ENCODE measurements at places on chromosomes 6 and 20.

GRCh38 chr6:107264357-107264840, 149.1 kb upstream of the BEND3 start:
- DNase-seq, result peak; percentile 74

DNA sequence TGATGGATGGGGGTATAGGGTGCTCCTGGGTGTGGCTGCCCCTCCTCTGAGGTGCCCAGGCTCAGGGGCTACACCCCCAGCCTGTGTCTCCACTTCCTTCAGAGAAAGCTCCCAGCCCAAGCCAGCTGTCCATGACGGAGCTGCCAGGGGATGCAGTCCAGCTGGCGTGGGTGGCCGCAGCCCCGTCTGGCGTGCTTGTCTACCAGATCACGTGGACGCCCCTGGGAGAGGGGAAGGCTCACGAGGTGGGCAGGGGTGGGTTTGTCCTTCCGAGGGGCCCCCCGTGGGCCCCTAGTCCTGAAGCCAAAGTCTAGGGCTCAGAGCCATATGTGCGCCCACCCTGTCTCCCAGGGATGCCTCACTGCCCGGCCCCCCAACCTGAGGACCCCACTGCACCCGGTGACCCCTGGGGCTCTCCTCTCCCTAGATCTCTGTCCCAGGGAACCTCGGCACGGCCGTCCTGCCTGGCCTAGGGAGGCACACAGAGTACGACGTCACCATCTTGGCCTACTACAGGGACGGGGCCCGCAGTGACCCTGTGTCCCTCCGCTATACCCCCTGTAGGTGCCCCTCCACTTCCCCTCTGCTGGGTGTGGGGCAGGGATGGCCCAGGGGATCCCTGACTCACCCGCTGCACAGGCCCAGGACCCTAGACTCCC, 19.8 kb downstream of the COL20A1 start:
- no peak for DNase-seq

DNA sequence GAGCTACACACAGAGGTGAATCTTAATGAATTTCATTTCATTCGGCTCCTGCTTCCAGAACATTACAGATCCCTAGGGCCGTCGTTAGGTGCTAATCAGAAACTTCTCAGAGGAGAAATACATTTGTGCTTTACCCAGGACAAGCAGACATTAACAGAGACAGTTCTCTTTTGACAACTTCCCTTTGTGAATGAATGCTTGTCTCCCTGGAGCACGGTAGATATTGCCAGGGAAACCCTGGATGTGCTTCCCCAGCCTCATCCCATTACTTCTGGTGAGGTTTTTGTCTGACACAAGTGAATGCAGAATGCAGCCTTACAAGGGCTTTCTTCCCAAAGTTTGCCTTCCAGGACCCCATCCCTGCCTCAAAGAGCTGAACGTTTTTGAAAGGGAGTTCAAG, 105.4 kb downstream of the SYNDIG1 start:
- no peak for DNase-seq

DNA sequence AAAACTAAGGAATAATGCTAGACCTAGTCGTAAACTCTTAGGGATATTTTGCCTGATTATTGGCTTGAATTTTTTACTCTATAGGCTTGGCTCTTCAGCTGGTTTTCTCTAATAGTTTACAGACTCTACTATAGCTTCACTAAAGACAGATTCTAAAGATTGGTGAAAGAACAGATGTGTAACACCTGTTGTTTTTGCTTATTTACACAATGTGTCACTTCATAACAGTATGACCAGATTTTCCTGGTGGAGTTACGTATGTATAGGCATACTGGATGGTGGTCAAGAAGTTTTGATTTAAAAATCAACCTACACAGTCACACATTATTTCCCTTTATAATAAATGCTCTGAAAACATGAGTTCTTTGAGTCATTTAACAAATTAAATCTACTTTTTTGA, 4.8 kb downstream of the COL19A1 start:
- no peak for DNase-seq

DNA sequence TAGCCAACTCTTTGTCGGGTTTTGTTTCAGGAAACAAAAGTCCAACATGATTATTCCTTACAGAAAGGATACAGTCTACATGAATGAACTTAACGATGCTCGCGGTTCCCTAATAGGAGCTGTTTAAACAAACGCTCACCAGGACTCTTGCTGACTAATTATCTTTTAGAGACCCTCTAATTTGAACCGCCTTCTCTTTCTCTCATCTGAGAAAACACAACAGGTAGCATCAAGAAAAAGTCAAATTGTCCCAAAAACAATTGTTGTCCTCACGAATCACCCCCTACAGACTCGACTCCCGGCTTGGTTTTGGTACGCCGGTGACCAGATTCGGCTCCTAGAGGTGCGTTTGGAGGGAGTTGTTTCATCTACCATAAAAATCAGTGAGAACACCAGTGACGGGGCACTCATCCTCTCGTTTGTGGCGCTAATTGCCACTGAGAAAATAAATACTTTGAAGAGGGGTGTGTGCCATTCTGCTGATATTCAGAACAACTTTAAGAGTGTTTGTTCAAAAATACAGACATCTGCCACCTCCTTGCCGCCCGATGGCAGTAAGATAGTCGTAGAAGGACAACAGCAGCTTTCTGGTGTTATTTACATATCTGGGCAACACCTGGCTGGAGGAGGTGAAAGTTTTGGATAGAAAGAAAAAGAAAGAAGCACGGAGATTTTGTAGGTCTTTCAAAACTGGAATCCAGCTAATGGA, 1.1 kb upstream of the SIM1 start:
- DNase-seq, result no peak

- DNase-seq, result peak; percentile 27
Measured at GRCh38 chr6:149045404-149045803, 272.1 kb upstream of the TAB2 start.

- peak; percentile 93 for DNase-seq
Measured at GRCh38 chr6:53112404-53112803, 36.2 kb downstream of the GCM1 start.

DNA sequence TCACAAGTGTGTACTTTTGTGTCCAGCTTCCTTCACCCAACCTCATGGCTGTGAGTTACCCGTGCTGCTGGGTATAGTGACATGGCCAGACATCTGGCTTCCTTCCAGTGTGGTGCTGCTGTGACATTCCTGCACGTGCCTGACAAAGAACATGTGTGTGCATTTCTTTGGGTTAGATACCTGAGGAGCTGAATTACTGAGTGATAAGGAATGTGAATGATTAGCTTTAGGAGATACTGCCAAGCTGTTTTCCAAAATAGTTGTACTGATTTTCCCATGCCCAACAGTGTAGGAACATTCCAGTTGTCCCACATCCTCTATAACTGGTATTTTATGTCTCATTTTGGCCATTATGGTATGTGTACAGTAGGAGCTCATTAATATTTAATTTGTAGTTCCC, 132.5 kb downstream of the PREX1 start:
- DNase-seq, result no peak

- no peak for DNase-seq
Measured at GRCh38 chr6:115843945-115844344, 216.7 kb downstream of the FRK start.

GRCh38 chr6:113980937-113981554, 10.1 kb upstream of the HDAC2 start:
- DNase-seq, result peak; percentile 34

DNA sequence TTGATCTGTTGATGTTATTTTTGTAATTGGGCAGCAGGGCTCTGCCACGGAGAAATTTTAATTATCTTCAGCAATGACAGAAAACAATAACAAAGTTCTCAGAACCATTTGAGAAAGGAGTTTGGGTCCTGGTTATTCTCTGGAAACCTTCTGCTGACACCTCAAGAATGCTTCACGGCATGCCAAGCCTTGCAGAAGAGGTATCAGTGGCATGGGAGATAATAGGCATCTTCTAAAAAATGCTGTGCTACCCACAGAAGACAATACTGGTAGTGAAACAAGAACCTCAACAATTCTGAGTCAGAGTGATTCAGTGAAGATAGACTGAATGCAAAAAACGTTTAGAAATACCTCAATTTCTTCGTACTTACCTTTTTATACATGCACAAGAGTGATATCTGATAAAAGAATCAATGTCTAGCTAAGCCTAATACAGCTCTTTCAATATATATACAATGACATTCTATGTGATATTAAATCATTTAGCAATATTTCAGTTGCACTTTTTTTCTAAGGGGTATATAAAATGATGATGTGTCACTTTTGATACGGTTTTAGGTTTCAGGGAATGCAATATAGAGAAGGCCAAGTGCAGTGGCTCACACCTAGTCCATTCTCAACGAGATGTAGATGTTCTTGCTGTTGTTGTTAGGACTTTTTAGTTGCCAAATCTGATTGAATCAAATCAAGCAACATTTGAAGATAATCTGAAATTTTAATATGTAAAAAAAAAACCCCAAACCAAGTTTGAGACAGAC, 110.4 kb upstream of the COL21A1 start:
- no peak for DNase-seq
